ENCODE measurements at places on chromosomes 4 and X.

DNA sequence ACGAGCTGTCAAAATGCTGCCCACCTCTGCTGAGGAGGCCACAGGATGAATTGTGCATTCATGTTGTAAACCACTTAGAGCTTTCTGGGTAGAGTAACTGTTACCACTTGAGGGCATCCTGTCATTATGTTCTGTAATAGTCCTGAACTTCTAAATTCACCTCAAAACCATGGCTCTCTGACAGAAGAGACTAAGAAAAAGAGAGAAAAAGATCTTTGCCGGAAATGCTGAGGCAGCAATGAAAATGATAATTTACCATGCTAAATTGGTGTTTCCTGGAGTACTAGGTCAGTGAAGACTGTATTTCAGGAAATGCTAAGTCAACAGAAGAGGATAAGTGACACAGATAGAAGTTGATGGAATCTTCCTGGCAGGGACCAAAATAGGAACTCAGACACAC is 942.3 kb upstream of the SLIT2 start:
- DNase-seq, result no peak

DNA sequence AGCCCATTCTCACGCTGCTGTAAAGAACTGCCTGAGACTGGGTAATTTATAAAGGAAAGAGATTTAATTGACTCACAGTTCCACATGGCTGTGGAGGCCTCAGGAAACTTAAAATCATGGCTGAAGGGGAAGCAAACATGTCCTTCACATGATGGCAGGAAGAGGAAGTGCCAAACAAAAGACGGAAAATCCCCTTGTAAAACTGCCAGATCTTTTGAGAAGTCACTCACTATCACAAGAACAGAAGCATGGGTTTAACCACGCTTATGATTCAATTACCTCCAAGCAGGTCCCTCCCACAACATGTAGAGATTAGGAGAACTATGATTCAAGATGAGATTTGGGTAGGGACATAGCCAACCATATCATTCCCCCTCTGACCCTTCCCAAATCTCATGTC is 335.5 kb downstream of the IL15 start:
- DNase-seq, result no peak

DNA sequence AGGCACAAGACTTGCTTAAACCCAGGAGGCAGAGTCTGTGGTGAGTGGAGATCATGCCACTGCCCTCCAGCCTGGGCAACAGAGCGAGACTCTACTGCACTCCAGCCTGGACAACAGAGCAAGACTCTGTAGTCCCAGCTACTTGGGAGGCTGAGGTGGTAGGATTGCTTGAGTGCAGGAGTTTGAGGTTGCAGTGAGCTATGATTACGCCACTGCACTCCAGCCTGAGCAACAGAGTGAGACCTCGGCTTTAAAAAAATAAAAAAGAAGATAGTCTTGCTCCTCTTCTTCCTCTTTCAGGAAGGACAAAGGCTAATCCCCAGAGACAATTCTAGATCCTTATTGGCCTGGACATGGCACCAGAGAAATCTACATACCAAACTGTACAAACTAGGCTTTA is 5.7 kb upstream of the PPEF2 start:
- no peak for DNase-seq

DNA sequence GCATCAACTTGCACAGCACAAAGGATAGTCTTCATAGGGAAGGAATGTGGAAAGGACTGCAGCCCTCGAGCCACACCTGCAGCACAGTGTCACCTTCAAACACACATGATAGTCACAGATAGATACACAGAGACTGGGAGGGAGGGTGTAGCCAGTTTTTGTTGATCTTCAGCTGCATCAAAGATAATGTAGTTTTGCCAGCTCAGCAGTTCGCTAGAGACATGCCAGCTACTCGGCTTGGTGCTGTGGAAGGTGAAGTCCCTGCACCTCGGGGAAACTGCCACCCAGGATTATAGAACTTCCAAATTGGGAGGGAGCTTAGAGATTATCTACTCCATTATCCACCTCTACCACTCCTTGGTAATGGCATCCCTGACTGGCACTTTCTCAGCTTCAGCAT is 92.9 kb upstream of the PAK3 start:
- no peak for DNase-seq

GRCh38 chrX:29308726-29309125 is 721.5 kb downstream of the IL1RAPL1 start:
- DNase-seq, result no peak

GRCh38 chr4:153332936-153333335 is 11.6 kb upstream of the MND1 start:
- DNase-seq, result no peak

DNA sequence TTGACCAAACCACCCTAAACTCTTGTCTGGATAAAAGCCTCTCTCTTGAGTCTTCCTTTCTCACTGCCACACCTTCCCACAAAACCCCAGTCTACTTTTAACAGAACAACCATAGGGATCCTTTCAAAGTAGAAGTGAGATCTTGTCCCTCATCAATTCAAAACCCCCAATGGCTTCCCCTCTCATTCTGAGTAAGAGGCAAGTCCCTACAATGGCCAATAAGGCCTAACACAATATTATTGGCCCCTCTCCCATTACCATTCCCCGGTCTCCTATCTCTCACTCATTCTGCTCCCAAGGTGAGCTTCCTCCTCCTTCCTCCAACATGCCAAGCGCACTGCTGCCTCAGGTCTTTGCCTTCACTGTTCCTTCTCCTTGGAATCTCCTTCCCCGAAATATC is 57.1 kb downstream of the REELD1 start:
- no peak for DNase-seq

- DNase-seq, result peak; percentile 20
Observed at GRCh38 chrX:100447655-100448397, 37.8 kb upstream of the PCDH19 start.

- no peak for DNase-seq
Observed at GRCh38 chr4:35934320-35934981, 309.9 kb downstream of the ARAP2 start.

DNA sequence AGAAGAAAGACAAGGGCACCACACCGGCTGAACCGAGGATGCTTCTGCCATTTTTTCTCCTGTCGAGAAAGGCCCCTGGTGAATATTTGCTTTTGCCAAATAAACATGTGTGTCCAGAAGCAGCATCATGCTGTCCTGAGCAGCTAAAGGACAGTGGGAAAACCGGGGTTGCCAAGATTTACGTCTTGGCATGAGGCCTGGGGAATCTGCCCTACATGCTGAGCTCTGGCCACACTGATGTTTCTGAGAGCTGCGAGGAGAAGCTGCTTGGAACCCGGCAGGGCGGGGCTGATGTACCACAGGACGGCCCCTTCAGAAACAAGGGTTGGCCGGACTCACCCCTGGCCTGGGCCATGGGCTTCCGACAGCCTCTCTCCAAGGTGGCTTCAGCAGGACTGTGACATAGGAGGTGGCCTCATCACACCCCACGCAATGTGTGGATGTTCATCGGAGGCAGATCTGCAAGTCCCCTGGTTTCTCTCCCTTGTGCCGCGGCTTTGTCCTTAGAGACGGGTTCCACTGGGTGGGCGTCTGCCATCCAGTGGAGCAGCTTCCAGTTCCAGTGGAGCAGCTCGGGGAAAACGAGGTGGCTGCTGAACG is 42.2 kb upstream of the SORCS2 start:
- DNase-seq, result no peak

DNA sequence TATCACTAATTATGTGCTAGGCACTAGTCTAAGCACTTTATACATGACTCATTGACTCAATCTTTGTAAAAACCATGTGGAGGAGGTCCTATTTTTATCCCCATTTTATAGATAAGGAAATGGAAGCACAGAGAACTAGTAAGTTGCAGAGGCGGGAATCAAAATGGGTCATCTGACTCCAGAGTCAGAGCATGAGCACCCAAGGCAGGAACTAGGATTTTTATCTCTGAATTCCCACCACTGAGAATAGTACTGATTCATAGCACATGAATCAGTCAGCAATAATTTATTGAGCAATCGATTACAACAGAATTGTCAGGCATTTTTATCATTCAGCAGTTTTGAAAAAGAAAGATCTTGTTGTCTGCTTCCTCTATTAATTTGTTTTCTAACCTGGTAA is 19.3 kb downstream of the SCARB2 start:
- no peak for DNase-seq

GRCh38 chr4:68347845-68348244 is 2.0 kb downstream of the YTHDC1 start:
- DNase-seq, result no peak

DNA sequence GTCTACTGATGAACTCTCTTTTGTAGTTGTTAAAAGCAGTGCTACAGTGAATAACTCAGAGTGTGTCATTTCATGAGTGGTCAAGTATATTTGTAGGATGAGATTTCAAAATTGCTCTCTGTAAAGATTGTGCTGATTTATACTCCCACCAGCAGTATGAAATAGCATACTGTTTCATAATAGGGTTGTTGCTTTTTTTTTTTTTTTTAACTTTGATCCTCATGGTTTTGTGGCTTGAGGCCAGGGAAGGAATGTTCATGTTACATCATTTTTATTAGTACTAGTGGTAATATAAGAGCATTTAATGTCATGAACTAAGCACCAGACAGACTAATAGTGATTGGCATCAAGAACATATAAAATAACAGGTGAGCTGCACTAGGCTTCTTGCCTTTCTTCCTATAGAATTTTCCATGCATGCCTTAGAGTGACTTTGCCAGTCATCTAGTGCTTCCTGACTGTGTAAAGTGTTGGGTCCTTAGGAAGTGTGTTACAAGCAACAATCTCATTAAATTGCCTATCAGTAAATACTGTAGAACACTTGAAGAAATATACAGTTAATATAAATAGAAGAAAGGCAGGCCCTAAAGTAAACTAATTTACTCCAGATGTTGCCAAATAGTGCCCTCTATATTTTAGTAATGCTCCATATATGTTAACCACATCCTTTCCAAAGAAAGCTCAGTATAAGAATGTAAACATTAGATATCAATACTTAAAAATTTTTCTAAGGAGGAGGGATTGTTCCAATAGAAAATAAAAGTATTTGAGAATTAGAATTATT is 38.6 kb upstream of the MSMO1 start:
- DNase-seq, result peak; percentile 10

- DNase-seq, result no peak
Observed at GRCh38 chrX:13130816-13131215, 86.4 kb upstream of the FAM9C start.

GRCh38 chrX:153643431-153644351 is 3.3 kb upstream of the DUSP9 start:
- DNase-seq, result peak; percentile 73

GRCh38 chrX:9569876-9570301 is 105.0 kb downstream of the TBL1X start:
- DNase-seq, result no peak

DNA sequence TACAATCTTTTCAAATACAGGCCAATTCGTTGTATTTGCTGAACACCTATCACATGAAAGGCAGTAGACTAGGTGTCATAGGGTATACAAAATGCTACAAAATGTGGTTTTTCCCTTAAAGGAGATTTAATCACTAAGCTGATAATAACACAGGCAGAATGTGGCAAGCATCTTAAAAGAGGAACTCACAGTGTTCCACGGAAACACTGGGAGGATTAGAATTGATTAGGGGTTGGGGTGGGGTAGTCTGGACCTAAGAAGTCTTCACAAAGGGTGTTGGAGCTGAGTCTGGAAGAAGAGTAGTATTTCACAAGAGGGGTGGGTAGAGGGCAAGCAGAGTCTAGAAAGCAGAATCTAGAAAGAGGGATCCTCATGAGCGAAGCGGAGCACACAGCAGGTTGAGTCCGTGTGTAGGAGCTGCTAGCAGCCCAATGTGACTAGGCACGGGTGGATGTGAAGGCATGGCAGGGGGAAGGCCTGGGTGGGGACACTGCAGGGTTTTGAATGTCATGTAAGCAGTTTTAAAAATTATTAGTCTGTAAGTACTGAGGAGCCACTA is 123.6 kb downstream of the MGST2 start:
- no peak for DNase-seq

- no peak for DNase-seq
Observed at GRCh38 chr4:4341861-4342650, 44.8 kb upstream of the NSG1 start.

GRCh38 chrX:151825925-151826485 is 86.7 kb upstream of the MAGEA4 start:
- no peak for DNase-seq

GRCh38 chrX:111352424-111352823 is 59.6 kb downstream of the DCX start:
- DNase-seq, result no peak

DNA sequence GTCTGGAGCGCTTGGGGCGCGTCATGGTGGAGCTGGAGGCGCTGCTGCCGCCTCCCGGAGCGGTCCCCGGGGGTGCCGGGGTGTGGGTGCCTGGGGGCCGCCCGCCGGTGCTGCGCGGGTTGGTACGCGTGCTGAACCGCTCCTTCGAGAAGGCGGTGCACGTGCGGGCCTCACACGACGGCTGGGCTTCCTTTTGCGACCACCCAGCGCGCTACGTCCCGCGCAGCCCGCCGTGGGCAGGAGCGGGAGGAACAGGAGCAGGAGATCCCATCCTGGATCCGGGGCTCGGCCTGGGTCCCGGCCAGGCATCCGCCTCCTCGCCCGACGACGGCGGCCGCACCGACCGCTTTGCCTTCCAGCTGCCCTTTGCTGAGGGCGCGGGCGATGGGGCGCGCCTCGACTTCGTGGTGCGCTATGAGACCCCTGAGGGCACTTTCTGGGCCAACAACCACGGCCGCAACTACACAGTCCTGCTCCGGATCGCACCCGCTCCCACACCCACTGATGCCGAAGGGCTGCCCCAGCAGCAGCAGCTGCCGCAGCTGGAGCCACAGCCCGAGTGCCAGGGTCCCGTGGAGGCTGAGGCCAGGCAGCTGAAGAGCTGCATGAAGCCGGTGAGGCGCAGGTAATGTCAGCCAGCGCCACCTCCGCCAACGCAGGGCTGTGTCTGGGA is 792 bp downstream of the PPP1R3F start:
- no peak for DNase-seq

DNA sequence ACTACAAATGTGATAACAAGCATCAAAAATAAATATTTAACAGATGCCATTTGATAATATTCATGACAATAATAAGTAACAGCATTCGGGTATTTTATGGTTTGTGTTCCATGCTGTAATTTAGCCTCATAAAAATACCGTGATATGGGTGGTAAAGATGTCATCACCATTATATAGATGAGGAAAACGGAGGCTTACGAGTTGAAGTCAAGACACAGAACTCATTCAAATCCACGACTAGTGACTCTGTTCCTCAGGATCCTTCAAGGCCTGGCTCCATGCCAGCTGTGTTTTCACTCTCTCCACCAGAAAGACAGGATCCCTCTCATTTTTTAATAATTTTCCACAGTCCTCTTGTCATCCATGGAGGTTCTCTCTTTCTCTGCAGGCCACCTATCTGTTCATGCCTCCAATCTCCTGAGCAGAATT is 94.5 kb downstream of the APBB2 start:
- DNase-seq, result no peak

DNA sequence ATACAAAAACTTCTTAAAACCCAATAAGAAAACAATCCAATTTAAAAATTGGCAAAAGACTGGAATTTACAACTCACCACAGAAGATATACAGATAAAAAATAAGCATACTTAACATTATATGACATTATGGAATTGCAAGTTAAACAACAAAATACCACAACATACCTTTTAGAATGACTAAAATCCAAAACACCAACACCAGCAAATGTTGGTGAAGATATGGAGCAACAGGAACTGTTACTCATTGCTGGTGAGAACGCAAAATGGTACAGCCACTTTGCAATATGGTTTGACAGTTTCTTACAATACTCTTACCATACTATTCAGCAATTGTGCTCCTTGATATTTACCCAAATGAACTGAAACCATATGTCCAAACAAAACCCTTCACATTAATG is 112.4 kb downstream of the ADGRL3 start:
- DNase-seq, result no peak
